Left hindlimb (tissue), 1 donor: ENCODE measurements at places on chromosomes 12 and 14.

GRCh38 chr14:33940561-33941011, 10.3 kb downstream of the EGLN3 start:
- no peak for DNase-seq

DNA sequence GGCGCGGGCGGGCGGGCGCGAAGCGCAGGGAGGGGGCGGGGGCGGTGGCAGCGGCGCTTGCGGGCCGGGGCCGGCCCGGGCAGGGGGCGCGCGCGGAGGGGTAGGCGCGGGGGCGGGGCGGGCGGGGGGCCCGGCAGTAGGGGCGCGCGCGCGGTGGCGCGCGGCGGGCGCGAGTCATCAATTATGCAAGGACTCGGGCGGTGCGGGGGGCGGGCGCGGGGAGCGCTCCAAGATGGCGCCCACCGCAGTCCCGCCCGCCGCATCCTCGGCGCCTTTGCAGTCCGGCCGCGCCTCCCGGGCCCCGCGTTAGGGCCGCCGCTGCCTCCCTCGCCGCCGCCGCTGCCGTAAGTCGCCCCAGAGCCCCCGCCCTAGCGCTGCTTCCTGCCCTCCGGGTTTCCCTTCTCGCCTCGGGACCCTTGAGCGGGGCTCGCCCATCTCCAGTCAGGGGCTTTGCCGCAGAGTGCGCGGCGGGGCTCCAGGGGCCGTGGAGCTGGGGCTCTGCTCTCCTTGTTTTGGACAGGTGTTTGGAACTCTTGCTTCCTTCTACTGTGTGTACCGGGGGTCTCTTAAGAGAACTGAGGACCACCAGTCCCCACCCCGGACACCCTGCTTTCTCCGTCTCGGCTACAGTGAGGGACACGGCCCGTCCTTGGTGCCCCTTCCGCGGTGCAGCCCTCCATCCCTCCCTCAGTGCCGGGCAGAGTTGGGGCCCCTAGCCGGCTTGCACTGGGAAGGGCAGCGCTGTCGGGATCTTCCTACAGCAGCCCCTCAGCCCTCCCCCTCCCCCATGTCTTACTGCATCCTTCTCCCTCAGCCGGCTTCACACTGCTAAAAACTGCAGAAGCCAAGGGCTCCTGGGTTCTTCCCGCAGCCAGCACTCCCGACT, at the start of gene SCN8A:
Gene SCN8A (plus strand): TSS at position 218 of the 886 bp plus-strand sequence. CDS start 71,585 bp downstream, outside the sequence.
- peak; percentile 45 for DNase-seq

GRCh38 chr12:121916719-121917118, 1.7 kb upstream of the CFAP251 start:
- DNase-seq, result no peak

- no peak for DNase-seq
Observed at GRCh38 chr12:93803424-93803807, 126.2 kb downstream of the CRADD start.

GRCh38 chr12:115619889-115620288, 657.6 kb downstream of the MED13L start:
- no peak for DNase-seq

DNA sequence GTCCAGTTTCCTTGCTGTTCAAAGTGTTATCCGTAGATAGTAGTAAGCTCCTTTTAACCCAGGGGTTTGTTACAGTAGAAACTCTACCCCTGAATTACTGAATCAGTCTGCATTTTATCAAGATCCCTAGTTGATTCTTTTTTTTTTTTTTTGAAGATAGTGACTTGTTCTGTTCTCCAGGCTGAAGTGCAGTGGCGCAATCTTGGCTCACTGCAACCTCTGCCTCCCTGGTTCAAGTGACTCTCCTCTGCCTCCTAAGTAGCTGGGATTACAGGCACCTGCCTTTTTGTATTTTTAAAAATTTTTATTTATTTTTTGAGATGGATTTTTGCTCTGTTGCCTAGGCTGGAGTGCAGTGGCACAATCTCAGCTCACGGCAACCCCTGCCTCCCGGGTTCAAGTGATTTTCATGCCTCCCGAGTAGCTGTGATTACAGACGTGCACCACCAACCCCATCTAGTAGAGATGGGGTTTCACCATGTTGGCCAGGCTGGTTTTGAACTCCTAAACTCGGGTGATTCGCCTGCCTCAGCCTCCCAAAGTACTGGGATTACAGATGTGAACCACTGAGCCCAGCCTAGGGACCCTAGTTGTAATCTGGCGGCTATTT, 10.5 kb downstream of the LARP4 start:
- DNase-seq, result no peak

GRCh38 chr12:20211981-20212421, 156.3 kb upstream of the PDE3A start:
- no peak for DNase-seq

- DNase-seq, result no peak
Observed at GRCh38 chr12:3119756-3120601, 42.8 kb downstream of the TSPAN9 start.

- no peak for DNase-seq
Observed at GRCh38 chr14:31203414-31203742, 4.2 kb downstream of the HECTD1 start.

GRCh38 chr12:46402451-46402850, 29.9 kb upstream of the SLC38A2 start:
- DNase-seq, result peak; percentile 65

DNA sequence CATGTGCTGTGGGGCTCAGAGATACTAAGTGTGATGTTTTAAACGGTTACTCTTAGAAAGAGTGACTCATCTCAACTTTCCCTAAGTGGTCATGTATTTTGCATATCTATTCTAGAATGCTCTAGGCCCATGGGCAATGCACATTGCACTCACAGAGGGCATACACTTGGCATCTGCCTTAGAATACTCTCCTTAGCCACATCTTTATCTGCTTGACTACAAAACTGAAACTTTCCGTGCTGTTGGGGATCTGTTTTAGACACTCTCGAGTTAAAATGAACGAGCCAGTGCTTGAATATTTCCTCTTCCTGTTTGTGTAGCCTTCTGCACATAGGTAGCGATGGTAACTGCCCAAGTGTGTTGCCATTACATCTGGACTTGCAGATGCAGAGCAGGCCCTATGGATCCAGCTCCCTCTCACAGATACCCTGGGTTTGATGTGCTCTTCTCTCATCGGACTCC, 180.5 kb downstream of the CAND1 start:
- no peak for DNase-seq

GRCh38 chr12:22271023-22271422, 63.5 kb downstream of the ST8SIA1 start:
- DNase-seq, result no peak

GRCh38 chr14:96673706-96674105, 123.5 kb upstream of the VRK1 start:
- no peak for DNase-seq

DNA sequence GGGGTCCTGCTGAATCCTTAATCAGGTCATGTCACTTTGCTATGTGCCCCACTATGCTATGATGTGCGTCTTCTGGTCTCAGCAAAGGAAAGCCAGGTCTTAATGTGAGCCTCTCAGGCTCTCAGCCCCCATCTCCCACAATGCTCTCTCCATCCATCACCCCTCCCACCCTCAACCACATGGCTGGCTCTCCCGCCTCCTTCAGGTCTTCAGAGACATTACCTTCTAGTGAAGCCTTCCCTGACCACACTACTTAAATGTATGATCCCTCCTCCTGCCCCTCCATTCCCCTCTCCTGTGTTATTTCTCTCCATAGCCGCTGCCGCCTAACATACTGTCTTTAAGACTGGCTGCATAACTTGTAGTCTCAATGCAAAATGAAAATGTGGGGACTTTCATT, 50.5 kb downstream of the KRT80 start:
- DNase-seq, result peak; percentile 6

DNA sequence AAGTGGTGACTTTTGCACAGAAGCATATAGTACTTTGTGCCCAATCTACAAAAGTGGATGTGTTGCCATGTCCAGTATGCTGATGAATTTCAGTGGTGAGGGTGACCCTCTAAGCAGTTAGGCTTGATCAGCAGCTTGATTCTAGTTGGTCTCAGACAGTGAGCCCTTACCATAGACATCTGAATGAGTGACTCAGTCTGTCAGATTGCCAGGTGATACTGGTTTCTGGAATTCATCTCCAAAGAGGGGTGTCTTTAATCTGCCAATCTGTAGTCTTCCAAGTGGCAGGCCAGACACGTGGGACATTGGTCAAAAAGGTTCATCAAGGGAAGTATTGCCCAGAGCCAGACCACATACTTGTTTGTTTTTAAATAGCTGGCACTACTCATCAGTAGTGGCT, 187.4 kb upstream of the SLC16A7 start:
- DNase-seq, result no peak

- DNase-seq, result no peak
Observed at GRCh38 chr14:68759017-68759560, 33.8 kb downstream of the ZFP36L1 start.
